ENCODE measurements at places on chromosomes 3 and 15. TPM values are rescaled to one million over a fixed set of nuclear protein-coding genes. Genes with fewer than 3 reads are reported as not detected.

DNA sequence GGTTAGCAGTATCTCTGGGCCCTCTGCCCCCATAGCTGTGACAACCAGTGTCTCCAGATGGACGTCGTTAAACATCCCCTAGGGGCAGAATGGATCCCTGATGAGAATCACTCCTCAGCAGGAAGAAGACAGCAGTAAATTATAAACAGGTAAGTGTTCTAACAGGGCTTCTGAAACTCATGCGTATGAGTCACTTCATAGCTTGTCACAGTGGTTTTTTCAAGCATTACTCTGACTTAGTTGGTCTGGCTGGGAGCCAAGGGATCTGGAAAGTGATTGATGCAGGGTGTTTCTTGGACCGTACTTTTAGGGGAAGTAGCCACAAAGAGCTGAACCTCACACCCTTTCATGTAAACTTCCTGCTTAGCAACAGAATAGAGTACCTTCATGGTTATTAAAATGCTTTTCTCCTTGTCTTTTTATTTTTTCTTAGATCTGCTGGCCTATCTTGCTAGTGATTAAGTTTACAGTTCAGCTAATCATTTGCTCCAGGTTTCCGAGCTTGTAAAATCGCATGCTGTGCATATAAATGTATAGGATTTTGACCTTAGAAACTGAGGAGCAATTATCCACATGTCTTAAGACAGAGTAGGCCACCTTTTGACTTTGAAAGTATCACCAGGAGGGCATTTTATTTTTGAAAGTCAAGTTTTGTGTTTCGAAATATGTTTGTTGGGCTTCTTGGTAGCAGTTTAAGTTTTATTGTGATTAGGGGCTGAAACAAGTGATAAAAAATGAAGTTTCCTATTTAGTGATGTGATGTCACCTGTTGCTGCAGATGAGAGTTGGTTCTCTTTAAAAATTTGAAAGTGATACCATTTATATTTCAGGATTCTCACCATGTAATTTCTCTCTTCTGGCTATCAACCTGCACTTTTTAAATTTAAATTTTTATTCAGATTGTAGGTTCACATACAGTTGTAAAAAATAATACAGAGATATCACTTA, 333.9 kb downstream of the PTPRG start:
- no peak for DNase-seq

The CIDEC gene
- total RNA-seq = 1,697 TPM

GRCh38 chr3:72888546-72889309, 882 bp downstream of the GXYLT2 start:
- no peak for DNase-seq

The PLSCR2 gene
- 0.73 TPM for total RNA-seq

GRCh38 chr3:95311272-95311671, 1248.4 kb downstream of the NSUN3 start:
- no peak for DNase-seq

DNA sequence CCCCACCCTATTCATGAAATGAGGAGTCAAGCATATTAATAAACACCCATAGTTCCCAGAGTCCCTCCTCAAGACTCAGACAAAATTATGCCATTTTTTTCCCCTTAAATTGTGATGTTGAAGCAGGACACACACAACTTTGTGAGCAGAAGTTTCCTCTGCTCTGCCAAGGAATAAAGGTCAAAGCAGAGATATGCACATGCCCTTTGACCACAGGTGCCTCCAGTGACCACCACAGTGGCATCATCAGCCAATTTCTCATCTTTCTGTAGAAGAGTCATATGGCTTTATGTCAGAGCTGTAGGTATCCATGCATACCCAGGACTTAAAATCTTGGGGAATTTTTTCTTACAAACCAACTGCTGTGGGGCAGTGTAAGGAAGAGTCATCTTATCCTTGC, 304.4 kb upstream of the GADL1 start:
- DNase-seq = no peak

DNA sequence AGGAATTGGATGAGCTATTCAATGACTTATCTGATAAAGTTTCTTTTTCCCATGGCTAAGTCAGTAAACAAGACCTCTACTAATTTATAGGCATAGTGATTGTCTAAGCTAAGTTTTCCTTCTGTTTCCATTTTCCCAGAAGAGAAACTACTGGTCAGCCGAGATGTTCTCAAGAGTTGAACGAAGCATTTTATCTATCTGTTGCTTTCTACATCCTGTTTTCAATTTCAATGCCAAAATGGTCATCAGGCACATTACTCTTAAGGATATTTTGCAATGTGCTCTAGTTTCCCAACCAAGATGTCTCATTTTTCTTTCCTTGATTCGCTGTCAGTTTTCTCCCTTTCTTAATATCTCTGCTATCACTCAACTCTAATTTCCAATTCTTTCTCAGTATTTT, 228.7 kb downstream of the MBNL1 start:
- DNase-seq = no peak

The KLF15 gene
- 36.3 TPM for total RNA-seq

All from breast epithelium (tissue), 4 donors.